Fibroblast of skin of right quadriceps (primary cell): ENCODE measurements at places on chromosomes 1 and 21.

- peak; percentile 75 for DNase-seq
Measured at GRCh38 chr1:97647776-97648175, 273.1 kb downstream of the DPYD start.

GRCh38 chr1:113929750-113930498 lies 800 bp downstream of the HIPK1 start:
- peak; percentile 28 for DNase-seq

DNA sequence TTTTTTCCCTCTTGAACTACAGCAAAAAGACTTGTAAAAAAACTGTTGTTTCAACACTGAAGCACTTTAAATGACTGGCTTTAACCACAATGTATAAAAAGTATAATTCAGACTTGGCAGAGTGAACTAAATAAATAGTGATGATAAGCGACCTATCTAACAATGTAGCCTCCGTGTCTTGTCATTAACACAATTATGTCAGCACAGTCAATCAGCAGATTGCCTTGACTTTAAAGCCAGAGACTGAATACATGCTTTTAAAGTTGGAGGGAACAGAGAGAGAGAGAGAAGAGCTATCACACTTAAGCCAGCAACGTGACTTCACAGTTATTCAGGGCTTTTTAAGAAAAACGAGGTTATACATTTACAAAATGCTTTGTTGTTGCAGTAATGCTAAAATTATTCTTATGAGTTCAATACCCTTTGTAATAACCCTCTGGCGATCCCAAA lies 378.1 kb downstream of the LMO4 start:
- peak; percentile 68 for DNase-seq

GRCh38 chr1:196209983-196210382 lies 398.3 kb downstream of the KCNT2 start:
- peak; percentile 83 for DNase-seq

GRCh38 chr21:25296252-25296651 lies 311.0 kb downstream of the MRPL39 start:
- no peak for DNase-seq

GRCh38 chr1:25748531-25749205 lies 51.3 kb upstream of the SELENON start:
- no peak for DNase-seq

DNA sequence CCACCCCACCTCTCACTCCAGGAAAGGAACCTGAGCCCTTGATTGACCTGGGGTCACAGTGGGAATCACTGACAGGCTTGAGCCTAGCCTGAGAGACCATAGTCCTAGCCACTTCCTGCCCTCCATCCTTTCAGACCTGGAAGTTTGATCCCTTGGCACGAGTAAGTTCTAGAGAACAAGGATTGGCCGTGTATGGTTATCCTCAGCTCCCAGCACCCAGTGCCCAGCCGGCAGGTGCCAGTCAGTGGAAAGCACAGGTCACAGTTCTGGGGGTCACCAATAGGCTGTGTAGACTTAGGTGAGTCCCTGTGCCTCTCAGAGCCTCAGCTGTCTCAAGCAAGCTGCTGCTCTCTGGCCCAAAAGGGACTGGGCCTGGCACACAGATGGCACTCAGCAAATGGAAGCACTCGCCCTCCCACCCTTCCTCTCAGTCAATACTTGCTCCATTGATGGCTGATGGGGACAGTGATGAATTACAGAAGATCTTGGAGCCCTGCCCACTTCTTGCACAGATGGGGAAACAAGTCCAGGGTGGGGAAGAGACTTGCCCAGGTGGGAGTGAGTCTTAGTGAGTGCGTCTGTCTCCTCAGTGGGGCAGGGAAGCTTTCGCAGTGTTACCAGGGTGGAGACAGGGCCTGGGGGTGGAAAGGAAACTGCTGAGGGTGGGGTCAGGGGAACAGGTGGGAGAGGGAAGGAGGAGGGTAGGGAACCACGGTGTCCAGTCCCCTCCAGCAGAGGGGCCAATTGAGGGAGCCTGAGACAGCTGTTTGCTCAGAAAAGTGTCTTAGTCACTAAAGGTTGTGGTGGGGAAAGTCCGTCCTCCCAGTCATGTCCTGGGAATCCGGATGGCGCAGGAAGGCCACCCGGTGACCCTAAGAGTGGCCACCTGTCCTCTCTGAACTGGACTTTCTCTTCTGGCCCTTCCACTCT lies 2.6 kb upstream of the KCNQ4 start:
- no peak for DNase-seq

DNA sequence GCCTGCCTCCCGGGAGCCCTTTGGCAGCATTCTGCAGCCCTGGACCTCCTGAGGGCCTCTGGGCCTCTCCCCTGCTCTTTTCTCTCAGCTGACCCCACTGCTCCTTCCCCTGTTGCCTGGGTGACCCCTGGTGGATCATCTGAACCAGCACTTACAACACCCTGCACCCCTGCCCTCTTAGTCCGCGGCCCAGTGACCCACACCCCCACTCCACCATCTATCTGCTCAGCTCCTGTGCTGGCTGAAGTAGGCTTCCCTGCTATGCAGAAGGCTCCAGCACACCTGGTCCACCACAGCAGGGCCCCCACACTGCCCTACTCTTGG lies 74.0 kb downstream of the DMRTA2 start:
- DNase-seq = no peak

- no peak for DNase-seq
Measured at GRCh38 chr1:244919320-244920282, 55.3 kb upstream of the HNRNPU start.

DNA sequence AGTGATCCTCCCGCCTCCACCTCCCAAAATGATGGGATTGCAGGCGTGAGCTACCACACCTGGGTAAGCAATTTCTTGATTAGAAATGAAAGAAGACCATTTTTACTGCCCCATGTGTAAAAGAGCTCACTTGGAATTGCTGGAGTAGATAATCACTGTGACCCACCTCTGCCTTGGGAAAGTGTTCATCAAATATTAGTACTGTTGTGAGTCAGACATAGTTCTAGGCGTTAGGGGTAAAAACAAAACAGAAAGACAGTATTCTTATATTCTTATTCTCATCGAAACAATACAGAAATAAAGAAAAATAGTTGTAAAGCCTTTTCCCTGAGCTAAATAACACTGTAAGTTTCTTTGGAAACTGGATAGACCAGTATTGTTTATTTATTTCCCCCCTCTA lies 36.2 kb downstream of the CELF3 start:
- peak; percentile 32 for DNase-seq

DNA sequence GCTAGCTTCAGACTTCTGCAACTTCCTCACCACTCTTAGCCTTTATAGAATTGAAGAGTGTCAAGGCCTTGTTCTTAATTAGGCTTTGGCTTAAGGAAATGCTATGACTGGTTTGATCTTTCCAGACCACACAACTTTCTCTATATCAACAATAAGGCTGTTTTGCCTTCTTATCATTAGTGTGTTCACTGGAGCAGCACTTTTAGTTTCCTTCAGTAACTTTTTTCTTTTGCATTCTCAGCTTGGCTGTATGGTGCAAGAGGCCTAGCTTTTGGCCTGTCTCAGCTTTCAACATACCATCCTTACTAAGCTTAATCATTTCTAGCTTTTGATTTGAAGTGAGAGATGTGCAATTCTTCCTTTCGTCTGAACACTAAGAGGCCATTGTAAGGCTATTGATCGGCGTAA lies 8.6 kb downstream of the PRKACB start:
- DNase-seq = no peak

DNA sequence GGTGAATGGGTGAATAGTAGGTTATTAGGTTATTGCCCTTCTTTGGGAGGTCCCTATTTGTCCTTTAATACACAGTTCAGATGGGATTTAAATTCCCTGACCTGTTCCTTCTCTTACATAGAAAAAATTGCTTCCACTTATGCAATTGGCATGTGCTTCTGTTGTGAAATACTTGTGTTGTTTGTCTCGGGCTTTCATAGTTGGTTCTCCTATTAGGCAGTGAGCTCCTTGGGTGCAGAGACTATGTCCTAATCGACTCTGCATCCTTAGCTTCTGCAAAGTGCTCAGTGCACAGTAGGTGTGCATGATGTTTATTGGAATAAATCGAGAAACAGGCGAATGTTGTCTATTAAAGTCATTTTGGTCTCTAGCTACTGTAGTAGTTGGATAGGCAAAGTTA lies 1.3 kb upstream of the PDE4B start:
- peak; percentile 9 for DNase-seq

GRCh38 chr1:66696771-66697170 lies 55.5 kb upstream of the DYNLT5 start:
- no peak for DNase-seq

DNA sequence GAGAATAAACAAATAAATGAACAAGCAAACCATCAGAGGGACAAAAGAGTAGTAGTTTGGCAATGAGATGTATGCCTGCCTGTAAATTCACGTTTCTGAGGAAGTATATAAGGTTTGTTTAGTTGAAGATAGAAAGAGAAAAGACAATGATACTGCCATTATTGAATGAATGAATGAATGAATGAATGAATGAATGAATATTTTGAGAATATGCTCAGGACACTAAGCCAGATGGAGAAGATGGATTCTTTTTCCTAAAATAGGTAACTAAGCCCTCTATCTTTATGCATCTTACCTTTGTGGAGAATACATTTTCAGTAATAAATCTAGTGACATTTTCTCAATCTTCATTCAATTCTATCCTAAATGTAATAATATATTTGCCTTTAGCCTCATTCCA lies 49.4 kb downstream of the SLC35A3 start:
- no peak for DNase-seq

- no peak for DNase-seq
Measured at GRCh38 chr1:11749996-11750395, 12.0 kb upstream of the C1orf167 start.

- DNase-seq = no peak
Measured at GRCh38 chr21:45545236-45545570, 3.0 kb upstream of the SLC19A1 start.

GRCh38 chr1:90964444-90965035 lies 57.3 kb downstream of the ZNF644 start:
- peak; percentile 11 for DNase-seq

DNA sequence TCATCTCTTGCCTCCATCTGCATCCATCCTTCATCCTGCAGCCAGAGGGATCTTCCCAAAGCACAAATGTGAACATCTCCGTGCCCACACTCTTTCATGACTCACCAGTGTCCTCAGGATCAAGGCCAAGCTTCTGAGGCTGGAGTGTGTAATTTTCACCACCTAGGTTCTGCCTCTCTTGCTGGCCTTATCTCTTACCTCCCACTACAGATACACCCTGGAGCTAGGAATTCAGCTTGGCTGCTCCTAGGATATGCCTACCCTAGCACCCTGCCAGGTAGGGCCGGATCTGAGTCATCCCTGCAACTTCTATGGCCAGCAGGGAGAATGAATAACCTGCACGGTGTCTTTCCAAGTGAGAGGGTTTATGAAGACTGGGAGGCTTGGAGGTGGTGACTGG lies 208.7 kb upstream of the CSF3R start:
- DNase-seq = no peak

DNA sequence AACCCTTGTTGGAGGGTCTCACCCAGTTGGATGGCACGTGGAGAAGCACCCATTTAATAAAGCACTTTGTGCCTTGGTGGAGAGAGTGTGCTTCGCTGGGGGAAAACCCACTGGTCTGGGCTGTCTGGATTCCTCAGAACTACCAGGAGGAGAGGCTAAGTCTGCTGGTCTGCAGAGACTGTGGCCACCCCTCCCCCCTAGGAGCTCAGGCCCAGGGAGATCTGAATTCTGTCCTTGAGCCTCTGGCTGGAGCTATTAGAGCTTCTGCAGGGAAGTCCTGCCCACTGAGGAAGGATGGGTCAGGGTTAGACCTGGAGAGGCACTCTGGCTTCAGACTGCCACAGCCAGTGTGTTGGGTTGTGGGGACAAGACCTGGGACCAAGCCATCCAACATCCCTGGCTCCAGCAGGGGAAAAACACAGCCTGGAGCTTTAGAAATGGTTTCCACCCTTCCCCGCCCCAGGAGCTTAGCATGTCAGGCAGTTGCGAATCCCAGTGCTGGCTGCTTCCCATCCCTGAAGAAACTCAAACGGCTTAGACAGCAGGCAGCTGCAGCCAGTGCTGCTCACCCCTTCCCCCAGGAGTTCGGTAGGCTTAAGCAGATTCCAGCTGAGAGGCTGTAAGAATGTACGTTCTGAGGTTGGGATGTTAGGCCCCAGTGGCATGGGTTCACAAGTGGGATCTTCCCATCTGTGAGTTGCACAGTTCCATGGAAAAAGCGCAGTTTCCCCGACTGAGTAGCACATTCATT lies 288.3 kb downstream of the TGFB2 start:
- no peak for DNase-seq

DNA sequence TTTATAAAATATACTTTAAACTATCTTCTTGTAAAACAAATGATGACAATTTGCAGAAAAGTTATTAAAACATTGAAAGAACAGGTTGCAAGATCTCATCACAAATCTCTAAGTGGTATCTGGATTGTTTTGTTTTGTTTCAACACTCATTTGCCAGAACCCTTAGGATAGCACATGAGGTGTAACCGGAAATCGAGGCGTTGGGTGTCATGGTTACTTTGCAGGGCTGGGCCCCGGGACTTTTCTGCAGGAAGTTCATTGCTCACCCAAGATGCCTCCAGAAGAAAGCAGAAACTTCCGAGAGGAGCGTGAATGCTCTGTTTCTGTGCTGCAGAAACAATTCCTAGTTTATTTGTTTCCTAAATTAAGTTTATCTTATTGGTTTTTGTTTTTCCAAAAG lies 2.5 kb downstream of the DISC1 start:
- no peak for DNase-seq

- DNase-seq = peak; percentile 92
Measured at GRCh38 chr1:212638492-212639151, 30.1 kb downstream of the ATF3 start.

GRCh38 chr1:13617773-13618172 lies 34.1 kb downstream of the PDPN start:
- DNase-seq = no peak

DNA sequence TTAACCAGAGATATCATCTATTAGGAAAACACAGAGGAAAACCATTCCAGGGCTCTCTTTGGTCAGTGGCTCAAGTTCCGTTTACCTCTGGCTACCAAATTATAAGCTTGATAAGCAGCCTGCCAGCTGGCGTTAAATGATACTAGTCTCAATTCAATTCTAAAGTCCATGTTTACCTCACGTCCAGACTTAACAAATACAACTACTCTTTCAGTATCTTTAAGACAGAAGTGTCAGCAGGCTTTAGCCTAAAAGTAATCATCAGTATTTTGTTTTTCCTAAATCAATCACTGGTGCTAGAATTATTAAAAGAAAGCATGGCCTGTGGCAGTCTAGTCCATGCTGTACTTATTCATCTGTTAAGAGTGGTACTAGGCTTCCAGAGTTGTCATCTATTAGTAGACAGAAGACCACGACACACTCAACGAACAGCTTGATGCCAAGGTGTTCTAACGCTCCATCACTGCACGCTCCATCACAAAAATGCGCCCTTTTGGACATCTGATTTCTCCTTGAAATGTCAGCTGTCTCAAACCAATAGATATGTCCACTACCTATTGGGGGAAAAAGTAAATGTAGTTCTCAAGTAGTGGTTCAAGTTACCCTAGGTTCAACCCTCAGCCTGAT lies 1.5 kb downstream of the IVNS1ABP start:
- DNase-seq = no peak

GRCh38 chr21:38729754-38730379 lies 75.9 kb upstream of the ETS2 start:
- DNase-seq = peak; percentile 74

DNA sequence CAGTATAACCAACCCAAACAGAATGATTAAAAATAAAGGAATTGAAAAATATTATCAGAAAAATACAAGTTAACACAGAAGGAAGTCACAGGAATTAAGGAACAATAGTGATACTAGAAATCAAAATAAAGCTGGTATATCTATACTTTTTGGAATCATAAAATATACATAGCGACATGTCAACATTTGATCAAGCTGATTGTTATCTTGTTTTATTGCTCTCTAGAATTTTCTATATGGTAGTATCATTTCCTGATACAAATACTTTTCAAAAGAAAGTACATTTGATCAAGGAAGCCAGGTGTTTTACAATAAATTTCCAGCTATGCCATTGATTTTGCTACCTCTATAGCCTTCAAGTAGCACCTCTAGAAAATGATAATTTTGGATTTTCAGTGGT lies 489.5 kb upstream of the PKN2 start:
- DNase-seq = no peak
